Hindlimb muscle (tissue), 1 donor: ENCODE measurements at places on chromosomes 7 and 10.

DNA sequence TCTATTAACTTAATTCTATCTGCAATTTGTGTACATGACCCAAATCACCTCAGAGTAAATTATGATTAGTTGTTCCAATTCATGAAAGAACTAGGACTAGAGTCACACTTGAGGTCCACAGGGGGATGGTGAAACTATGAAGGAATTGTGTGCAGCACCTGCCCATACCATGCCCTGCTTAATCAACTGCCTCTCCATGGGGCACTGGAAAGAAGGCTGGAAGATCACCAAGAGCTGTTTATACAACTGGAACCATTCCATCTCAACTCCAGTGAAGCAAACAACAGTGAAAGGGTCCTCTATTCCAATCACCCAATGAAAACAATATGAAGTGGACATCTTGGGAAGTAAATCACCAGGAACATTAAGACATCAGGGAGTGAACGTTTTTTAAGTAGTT is 98.7 kb upstream of the SEMA3D start:
- no peak for DNase-seq

DNA sequence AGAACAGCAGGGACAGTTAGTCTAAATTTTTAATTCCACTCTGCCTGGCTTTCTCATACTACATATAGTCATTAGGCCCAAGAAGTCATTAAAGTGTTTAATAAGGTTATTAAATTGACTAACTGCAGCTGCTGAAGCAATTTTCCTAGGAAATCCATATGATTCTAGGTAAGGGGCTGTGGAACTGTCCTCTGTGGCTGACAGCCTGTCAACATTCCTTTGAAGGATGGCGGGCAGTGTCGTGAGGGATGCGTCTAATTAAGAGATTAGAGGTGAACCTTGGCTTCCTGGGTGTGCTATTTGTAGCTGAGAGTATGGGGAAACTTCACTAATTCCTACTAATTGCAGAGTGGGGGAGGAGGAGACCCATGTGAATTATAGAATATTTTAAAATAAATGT is 64.6 kb downstream of the SNX10 start:
- DNase-seq: no peak

DNA sequence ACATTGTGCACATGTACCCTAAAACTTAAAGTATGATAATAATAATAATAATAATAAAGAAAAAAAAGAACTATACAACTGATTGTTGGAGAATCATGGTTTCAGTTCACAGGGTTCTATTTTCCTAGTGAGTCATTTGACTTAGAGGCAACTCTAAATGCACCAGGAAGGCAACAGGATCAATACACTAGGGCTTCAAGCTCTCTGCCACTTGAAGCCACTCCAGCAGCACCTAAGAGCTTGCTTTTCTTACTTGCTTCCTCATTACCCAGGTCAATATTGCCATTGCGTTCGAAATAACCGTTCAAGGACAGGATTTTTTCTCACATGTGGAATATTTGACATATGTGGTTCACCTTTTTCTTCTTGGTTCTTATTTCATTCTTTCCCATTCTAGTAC is 189.7 kb downstream of the GRM3 start:
- DNase-seq: no peak

GRCh38 chr7:121166916-121167315 is 161.9 kb upstream of the WNT16 start:
- DNase-seq: no peak

GRCh38 chr7:38909870-38910269 is 879 bp upstream of the VPS41 start:
- no peak for DNase-seq
